ENCODE measurements at places on chromosomes 12 and 14. TPM values are rescaled to one million over a fixed set of nuclear protein-coding genes. Genes with fewer than 3 reads are reported as not detected.

GRCh38 chr12:125254236-125254635 lies 189.0 kb downstream of the AACS start:
- DNase-seq = no peak

GRCh38 chr14:74610866-74611649 lies 979 bp downstream of the LTBP2 start:
- DNase-seq = no peak

RD3L gene
- total RNA-seq = 26.4 TPM

SYCP3 gene
- total RNA-seq = not detected

DNA sequence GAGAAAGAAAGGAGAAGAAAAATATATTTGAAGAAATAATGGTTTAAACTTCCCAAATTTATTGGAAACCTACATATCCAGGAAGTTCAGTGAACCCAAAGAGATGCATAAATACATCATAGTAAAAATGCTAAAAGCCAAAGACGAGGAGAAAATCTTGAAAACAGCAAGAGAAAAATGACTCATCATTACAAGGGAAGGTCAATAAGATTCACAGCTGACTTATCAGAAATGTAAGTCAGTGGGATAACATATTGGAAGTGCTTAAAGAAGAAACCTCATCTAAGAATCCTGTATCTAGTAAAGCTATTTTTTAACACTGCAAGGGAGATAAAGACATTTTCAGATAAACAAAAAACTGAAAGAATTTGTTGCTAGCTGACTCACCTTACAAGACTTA lies 19.9 kb downstream of the RIC8B start:
- DNase-seq = no peak

DNA sequence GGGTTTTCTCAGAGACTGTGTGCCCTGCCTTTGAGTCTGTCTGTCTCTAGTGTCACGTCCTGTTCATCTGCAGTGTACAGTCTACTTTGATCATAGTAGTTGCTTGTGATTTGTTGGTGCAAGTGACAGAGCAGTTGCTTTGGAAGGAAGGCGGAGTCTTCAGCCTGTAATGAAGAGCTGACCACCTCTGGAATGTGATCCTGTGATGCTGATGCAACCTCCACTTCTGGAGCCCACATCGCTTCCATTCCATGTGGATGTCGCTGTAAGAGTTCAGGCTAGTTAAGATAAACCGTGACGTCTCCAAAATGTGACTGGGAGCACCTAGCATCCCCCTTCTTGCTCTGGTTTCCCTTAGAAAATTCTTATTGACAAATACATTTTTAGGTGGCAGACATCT lies 51.8 kb downstream of the PELI2 start:
- DNase-seq = no peak

GRCh38 chr14:20455355-20456300 lies 602 bp downstream of the APEX1 start:
- peak; percentile 58 for DNase-seq

RIPK3 gene
- 2.9 TPM for total RNA-seq

BHLHE41 gene
- total RNA-seq = 39.1 TPM

- no peak for DNase-seq
Observed at GRCh38 chr14:40248671-40249070, 816.4 kb upstream of the FBXO33 start.

ENTPD5 gene
- 5.6 TPM for total RNA-seq

- DNase-seq = no peak
Observed at GRCh38 chr12:117409286-117409685, 47.9 kb upstream of the NOS1 start.

DLK1 gene
- total RNA-seq = 22.8 TPM

DNA sequence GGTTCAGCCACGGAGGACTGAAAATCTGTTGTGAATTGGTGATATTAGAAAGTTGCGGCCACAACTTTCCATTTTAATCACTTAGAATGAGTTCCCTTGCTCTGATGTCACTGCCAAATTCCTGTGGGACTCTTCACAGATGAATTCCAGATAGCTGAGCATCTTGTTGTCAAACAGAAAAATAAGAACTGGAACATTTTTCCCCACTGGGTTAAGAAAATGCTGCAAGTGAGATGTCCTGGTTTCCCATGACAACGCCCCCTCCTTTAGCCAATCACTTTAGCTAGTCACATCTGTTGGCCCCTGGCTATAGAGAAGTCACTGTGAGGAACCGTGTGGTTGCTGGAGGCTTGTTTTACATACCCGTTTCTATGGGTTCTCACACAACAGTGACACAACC lies 135.9 kb downstream of the KTN1 start:
- DNase-seq = no peak

DNA sequence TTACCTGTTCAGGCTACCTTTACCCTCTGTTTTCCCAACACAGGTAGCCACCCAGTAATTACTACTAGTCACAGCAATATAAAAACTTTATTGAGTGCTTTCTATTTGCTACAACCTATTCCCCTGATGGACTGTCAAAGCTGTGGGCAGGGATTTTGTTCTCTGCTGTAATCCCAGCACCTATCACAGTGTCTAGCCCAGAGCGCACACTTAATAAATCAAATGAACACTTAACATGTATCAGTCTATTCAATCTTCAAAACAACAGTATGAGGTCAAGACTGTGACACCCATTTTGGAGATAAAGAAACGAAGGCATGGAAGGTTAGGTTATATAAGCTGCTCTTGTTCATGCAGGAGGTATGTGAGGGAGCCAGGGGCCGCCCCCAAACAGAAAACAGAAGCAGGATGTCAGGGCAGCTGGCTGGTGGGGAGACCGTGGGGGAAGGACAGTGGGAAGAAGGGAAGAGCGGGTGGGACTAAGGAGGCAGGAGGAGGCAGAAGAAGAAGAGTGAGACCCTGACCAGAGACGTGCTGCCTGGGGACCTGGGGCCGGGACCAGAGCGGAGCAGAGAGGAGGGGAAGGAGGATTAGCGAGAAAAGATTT lies 1.7 kb downstream of the TNFRSF1A start:
- DNase-seq = no peak

DNA sequence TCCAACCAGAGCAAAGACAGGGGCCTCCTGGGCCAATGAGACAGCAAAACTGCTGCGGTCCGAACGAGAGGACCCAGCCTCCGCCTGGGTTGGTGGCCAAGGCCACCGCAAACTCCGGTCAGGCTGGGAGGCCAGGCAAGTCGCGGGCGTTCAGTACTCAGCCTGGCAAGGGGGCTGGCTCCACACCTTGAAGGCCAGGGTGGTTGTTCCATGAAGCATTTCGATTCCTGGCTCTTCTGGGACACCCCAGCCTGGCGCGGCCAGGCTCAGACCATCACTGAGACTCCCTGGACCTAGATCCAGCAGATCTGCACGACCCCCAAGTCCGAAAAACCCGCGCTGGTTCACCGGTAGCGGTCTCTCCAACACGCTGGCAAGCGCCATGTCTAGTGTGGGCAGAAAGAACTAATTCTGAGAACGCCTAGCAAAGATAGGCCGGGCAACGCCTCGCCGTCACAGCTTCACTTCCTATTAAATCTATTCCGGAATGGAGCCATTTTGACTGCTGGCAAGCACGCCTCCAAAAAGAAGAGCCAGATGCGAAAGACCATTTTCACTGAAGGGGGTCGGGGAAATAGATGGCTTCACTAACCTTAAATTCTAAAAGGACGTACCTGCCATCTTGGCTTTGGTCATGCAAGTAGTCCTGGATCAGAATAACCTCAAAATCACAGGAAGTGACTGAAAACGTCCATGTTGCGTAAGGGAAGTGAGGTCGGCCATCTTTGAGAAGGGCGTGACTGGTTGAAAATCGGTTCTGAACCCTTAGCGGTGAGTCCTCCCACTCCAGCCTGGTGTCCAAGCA lies at the start of gene PSMB5:
PSMB5 (minus strand) TSS at position 403 of the 805 bp plus-strand sequence; CDS start at position 384, 19 bp downstream.
- peak; percentile 93 for DNase-seq

DNA sequence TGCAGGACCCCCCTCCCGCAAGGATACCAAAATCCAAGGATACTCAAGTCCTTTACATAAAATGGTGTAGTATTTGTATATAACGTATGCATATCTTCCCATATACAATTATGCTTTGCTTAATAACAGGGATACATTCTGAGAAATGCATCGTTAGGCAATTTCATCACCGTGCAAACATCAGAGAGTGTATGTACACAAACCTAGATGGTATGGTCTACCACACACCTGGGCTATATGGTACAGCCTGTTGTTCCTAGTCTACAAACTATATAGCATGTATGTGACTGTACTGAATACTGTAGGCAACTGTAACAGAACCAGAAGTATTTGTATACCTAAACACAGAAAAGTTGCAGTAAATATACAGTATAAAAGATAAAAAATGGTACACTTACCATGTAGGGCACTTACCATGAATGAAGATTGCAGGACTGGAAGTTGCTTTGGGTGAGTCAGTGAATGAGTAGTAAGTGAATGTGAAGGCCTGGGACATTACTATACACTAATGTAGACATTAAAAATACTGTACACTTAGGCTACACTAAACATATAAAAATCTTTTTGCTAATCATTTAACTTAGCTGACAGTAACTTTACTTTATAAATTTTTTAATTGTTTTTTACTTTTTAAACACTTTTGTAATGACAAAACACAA lies 141.1 kb downstream of the SLC41A2 start:
- DNase-seq = no peak

GRCh38 chr14:101087614-101088394 lies 184.3 kb upstream of the RTL1 start:
- no peak for DNase-seq
